ENCODE measurements at places on chromosomes 2 and 18.

- no peak for DNase-seq
These were observed 49.0 kb downstream of the FBXO36 start for GRCh38 chr2:229971298-229971790.

DNA sequence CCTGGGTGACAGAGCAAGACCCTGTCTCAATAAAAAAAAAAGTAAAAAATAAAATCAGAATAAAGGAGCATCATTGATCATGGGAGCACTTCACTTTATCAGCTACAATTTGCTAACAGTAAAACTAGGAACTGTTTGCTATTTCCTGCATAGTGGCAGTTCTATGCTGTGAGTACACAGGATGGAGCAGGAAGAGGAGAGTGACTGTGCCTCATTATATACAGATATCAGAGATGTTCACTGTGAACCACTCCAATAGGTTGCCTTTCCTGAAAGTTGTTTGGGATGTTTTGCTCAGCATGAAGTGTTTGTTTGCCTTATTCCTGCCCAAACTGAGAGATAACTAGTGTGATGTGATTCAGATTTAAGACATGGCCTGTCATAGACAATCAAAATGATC lies 151.4 kb upstream of the EPAS1 start:
- DNase-seq, result no peak

- no peak for DNase-seq
These were observed 45.9 kb downstream of the IL1R2 start for GRCh38 chr2:102037681-102038080.

GRCh38 chr2:37800176-37800858 lies 124.8 kb upstream of the RMDN2 start:
- DNase-seq, result no peak

GRCh38 chr2:62284980-62285379 lies 89.1 kb downstream of the B3GNT2 start:
- DNase-seq, result no peak

DNA sequence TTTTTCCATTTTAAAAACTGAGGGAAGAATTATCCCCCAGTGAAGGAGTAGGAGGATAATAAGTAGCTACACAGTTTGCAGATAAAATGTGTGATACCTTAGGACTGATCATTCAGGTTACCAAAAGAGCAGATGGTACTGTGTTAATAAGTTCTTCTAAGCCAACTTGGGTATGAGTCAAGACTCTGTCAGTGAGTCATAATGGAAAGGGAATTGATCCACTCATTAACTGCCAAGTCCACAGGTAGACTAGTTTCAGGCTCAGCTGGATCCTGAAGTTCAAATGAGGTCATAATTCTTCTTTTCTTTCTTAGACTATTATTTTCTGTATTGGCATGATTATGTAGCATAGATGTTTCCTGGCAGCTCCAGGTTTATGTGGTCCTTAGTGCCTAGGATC lies 142.4 kb upstream of the ALPP start:
- DNase-seq, result peak; percentile 89

DNA sequence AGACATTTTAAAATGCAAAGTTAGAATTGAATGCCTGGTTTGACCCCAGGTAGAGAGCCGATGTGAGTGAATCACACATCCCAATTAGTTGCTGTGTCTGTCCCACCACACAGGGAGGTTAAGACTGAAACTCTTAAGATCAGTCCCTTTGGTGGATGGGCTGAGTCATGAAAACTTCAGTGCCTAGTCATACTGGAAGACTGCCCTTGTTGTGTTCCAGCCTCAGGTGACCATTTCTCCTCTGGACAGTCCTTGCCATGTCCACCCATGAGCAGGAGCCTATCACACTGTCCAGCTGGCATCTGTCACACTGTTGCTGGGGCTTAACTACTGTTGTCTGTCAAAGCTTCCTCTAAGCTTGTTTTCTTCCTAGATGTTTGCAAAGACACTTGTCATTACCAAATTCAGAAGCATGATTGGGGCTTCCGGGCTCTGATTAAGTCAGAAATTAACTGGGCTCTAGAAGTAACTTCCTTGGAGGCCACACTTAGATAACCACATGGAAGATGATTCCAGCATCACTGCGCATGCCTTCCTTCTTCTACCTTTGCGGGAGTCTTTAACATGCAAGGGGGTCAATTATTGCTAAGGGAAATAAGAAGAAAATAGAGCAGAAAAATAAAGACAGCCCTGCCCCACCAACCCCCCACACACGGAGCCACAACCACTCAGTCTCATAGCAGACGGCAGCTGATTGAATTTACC lies 21.3 kb downstream of the CYRIA start:
- peak; percentile 82 for DNase-seq

DNA sequence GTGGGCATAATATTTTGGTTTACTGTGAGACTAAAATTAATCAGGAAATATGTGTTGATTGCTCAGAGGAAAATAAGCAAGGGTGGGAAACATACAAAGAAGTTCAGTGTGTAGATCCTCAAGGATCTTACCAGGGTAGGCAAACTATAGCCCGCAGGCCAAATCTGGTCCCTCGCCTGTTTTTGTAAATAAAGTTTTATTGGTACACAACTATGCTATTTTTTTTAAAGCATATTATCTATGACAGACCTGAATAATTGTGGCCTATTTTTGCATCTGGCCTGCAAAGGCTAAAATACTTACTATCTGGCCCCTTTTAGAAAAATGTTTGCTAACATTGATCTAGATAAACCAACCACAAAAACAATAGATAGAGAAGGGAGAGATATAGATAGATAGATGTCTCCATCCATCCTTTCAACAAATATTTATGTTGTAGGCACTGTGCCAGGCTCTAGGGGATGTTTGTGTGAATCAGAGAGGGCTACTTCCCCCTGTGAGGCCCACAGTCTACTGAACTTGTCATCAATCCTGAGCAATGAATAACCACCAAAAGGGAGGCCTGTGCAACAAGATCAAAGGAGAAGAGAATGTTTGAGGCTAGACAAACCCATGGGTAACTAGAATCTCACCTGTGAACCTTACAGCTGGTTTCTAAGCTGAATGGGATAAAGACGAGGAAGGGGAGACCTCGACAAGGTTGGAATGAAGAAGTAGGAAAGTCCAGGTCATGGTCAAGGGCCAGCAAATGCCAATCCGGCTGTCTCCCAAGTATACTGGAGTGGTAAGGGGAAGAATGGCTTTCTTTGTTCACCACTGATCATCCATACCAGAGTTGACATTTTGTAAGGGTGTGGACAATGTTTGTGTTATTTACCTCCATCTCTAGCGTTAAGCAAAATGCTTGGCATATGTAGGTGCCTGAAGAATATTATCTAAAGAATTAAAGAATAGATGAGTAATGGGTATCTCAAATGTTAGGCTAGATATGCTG lies 23.6 kb downstream of the ALPK2 start:
- DNase-seq, result peak; percentile 95

DNA sequence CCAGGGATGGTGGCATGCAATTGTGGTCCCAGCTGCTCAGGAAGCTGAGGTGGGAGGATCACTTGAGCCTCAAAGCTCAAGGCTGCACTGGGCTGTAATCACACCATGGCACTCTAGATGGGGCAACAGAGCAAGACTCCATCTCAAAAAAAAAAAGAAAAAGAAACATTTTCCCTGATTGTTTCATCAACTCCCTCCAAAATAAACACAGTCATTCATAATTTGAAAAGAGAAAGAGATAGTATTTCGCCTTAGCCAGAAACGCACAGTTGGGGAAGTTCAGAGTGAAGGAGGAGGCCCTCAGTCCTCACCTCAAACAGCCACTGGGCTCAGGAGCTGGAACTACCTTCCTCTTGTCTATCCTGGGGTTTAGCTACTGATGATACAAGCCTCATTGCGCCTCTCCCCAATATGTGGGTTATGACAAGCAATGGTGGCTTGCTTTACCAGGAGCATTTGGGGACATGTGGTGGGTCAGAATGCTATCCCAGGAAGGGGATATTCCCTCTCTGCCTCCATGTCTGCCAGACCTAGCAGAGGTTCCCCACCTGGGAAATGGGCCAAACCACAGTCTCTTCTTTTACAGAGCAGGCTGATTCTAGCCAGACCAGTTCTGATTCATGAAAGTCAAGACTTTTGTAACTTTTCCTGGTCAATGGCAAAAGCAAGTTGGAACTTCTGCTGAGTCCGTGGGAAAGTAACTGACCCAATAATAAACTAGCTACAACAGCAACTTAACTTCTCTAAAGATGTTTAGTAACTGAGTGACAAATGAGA lies 22.2 kb upstream of the TMEM87B start:
- DNase-seq, result peak; percentile 93

GRCh38 chr18:4125627-4126230 lies 329.4 kb downstream of the DLGAP1 start:
- no peak for DNase-seq

DNA sequence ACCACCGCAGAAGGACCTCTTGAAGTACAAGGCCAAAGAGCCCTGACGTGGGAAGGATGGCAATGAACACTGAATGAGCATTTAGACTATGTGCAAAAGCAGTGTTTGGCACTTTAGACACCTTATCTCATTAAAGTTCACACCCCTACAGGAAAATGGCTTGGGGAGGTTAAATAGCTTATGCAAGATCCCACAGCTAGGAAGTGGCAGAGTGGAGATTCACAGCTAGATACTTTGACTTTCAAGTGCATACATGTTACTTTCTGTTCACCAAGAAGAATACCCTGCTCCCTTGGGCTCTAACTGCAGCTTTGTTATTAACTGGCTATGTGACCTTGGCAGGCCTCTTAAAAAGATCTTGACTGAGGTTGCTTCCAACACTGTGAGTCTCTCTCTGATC lies 58.2 kb downstream of the ICOS start:
- no peak for DNase-seq
